ENCODE measurements at places on chromosomes 4 and X.
A peak's percentile ranks its signal among the peaks of the same experiment; 100 is the strongest.

DNA sequence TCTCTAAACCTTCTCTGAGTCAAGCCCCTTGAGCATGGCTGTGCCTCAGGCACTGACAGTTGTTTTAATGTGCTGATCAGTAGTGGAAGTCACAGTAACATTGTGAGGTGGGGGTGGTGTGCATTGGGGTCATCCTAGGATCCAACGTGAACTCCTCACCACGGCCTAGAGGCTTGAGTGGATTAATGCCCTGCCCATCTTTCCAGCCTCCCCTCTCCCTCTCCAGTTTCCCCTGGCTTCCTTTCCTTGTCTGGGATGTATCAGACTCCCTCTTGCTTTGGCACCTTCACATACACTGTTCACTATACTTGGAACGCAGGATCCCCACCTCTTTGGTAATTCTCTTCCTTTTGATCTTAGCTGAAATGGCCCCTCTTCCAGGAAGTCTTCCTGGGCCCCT is 13.3 kb upstream of the PJA1 start:
- DNase-seq: no peak

- no peak for DNase-seq
Observed at GRCh38 chrX:7435822-7436221, 287.9 kb upstream of the PUDP start.

DNA sequence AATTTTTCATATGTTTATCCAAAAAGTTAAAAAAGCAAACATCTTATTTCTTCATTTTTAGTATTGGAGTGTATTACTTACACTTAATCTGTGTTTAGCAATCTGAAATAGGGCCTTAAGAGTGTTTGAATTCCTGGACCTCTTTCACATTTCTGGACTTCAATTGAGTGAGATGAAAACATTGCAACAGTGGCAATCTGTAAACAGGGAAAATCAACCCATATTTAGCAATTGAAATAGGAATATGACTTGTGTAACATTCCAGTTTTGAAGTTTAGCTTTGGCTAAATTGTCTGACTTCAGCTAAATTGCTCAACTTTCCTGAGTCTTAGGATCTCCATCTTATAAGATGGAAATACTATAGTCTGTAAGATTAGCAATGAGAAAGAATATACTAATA is 34.6 kb upstream of the FHL1 start:
- no peak for DNase-seq

DNA sequence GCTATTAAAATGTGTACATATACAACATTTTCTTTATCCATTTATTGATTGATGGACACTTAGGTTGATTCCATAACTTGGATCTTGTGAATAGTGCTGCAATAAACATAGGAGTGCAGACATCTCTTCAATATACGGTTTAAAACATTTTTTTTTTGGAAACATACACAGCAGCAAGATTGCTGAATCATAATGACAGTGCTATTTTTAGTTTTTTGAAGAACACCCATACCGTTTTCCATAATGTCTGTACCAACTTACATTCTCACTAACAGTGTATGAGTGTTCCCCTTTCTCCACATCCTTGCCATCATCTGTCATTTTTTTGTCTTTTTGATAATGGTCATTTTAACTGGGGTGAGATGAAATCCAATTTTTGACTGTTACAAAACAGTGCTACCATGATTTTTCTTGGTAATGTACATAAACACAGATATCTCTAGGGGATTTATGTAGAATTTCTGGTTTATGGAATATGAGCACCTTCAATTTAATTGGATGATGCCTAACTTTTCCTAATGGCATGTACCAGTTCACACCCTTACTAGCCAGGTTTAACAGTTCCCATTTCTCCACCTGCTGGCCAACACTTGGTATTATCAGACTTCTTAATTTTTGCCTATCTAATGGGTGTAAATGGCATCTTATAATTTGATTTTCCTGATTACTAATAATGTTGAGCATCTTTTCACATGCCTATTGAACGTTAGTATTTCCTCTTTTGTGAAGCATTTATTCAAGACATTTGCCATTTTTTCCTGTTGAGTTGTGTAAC is 21.0 kb upstream of the TMSB15B start:
- no peak for DNase-seq

DNA sequence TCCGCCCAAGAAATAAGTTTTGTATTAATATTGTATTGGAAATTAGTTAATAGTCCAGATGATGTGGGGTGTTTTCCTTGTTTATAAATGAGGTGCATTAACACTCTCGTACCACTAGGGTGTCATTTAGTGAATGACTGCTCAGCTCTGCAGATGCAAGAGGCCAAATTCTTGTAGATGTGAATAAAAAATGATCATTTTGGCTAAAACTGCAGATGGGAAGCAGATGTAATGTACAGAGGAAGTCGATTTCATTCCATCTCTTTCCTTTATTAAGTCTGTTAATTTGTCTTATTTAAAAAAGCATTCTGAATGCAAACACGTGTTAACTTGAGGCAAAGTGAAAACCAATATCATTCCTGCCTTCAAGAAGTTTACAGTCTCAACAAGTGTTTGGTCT is 108.1 kb downstream of the DHX15 start:
- no peak for DNase-seq

DNA sequence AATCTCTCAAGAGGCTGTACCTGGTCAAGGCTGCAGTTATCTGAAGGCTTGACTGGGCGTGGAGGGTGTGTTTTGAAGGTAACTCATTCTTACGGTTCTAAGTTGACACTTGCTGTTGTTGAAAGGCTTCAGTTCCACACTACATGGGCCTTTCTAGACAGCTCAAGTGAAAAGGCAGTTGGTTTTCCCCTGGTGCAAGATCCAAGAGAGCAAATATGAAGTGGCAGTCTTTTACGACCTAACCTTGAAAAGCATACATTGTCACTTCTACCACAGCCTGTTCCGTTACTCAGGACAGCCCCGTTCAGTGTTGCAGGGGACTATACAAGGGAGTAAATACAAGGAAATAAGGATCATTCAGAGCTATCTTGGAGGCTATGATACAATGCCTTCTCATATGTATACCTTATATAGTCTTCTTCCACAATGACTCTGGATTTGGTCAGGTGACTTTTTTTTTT is 46.2 kb downstream of the PDS5A start:
- DNase-seq: no peak

GRCh38 chr4:158316264-158316663 is 106.0 kb downstream of the TMEM144 start:
- DNase-seq: no peak

DNA sequence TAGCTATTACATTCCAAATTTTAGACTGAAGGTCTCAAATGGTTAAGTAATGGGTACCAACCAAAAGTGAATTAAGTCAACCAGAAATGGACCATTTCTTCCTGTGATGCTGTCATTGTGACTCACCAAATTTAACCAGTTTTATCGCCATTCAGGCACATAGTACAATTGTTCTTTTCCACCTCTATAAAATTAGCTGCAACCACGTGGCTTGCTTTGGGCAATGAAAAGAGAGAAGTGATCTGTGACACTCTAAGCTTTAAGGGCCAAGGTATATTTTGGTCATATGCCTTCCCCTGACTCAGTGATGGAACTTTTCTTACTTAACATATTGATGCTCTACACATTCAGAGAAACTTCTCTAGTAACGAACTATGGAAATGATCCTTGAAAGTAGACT is 20.3 kb upstream of the PHF8 start:
- DNase-seq: no peak

DNA sequence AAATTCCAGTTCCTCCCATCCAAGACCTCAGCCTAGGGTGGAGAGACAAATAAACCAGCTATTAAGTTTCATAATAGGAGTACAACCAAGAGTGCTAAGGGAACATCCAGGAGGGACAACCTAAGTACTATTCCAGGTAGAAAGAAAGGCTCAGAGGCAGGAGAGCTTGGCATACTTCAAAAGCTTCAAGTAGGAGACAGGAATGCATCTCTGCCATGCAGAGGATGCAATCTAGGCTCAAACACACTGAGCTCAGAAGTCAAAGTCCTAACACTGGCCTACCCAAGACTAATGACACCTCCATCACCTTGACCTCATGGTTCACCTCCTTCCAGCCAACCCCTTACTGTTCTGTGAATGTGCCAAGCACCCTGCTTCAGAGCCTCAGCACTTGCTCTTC is 8.1 kb downstream of the WDFY3 start:
- no peak for DNase-seq

- DNase-seq: peak; percentile 8
Observed at GRCh38 chrX:72021975-72022374, 109.7 kb downstream of the RTL5 start.

GRCh38 chrX:12866451-12867377 is at the start of gene TLR7:
Gene TLR7, plus strand, starts transcription at chrX:12867072. Its CDS starts 507 bp downstream, at chrX:12867579.
- DNase-seq: no peak

DNA sequence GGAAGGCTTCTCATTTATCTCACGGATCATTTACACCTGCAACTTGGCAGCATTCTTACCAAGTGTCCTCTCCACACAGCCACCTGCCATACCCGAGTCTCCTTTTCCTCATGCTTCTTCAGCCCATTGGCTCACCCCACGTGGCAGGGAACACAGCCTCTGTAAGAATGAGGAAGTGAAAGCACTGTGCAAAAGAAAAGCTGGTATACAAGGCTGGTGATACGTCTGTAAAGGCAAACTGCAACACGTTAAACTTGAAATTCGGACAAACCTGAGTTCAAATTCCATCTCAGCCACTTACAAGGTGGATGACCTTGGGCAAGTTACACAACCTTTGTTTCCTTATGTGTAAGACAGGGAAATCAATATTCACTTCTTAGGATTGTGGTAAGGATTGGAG is 164.0 kb upstream of the RASGEF1B start:
- DNase-seq: no peak

- no peak for DNase-seq
Observed at GRCh38 chrX:17744896-17745523, 7.7 kb downstream of the SCML1 start.

- no peak for DNase-seq
Observed at GRCh38 chr4:53937918-53938317, 126.5 kb downstream of the CHIC2 start.

DNA sequence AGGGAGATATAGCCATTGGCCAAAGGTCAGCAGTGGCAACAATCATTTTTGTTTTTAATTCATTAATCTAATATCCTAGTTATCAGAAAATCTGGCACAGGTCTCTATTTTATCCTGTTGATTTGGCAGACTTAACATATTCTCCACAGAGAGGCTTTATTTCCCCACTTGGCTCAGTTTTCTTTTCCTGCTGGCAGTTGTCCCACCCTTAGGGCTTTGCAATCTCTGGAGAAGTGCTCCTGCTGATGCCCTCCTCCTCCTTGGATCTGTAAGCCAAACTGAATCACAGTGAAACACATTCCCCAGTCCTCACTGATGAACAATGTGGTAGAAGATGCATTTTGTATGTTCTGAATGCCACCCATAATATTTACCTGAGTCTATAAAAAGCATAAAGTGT is 889.7 kb downstream of the PDHA2 start:
- no peak for DNase-seq

Data from stimulated activated CD4-positive, alpha-beta T cell treated with anti-CD3 and anti-CD28 coated beads, Interleukin-12 subunit alpha, Interleukin-12 subunit beta, amount 100 ng/mL, for 24 hours (primary cell).